NCI-H1092 (cell line): ENCODE measurements at places on chromosomes 12 and 14.

DNA sequence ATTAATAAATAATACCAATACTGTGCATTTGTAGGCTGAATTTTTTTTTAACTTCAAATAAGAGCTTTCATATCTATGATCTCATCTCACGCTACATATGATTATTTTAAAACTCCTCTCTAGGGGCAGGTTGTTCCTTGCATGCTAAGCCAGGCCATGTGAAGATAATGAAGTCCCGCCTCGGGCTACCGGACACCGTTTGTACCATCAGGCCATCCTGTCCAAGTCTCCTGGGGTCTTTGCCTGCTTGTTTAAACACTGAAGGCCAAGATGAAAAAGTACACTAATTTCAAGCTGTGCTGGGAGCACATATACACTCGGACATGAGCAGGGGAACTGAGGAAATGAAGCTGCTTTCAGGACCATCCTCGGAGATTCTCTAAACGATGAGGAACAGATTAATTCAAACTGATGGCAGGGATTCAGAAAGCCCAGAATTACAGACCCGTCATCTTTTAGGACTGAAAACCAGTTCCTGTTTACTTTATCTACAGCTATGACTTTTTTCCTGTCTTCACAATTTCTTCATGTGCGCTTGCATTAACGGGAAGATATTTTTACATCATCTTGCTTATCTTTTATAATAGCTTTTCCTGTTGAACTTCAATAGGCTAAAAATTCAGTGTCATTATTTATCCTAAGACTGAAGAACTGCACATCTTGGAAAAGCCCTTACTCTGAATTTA is 6.3 kb upstream of the ABHD12B start:
- no peak for DNase-seq

GRCh38 chr12:49020441-49020840 is 1.9 kb upstream of the PRKAG1 start:
- DNase-seq = no peak

DNA sequence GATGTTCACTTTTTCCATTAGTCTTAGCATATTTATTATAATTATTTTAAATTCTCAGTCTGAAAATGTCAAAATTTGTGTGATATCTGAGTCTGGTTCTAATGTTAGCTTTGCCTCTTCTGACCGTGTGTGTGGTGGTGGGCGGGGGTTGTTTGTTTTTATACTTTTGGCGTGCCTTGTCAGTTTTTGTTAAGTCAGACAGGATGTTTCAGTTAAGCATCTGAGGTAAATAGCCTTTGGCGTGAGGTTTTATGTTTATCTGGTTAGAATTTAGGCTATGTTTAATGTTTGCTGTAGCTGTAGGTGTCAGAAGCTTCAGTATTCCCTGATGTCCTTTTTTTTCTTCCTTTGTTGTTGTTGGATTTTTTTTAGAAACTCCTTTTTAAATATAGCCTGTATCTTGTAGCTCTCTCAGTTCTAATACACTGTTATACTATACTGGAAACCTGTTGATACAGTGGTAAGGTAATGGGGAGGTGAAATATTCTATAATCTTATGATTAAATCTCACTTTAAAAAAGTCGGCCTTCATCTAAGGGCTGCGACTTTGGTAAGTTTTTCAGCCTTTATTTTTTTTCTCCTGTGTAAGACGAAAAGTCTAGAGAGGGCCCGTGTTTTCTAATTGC is 111.6 kb downstream of the SCAF11 start:
- DNase-seq = no peak

- DNase-seq = peak; percentile 34
These were observed 794 bp downstream of the RCOR1 start for GRCh38 chr14:102593061-102593824.

- no peak for DNase-seq
These were observed 616 bp downstream of the BCL11B start for GRCh38 chr14:99271221-99271941.

DNA sequence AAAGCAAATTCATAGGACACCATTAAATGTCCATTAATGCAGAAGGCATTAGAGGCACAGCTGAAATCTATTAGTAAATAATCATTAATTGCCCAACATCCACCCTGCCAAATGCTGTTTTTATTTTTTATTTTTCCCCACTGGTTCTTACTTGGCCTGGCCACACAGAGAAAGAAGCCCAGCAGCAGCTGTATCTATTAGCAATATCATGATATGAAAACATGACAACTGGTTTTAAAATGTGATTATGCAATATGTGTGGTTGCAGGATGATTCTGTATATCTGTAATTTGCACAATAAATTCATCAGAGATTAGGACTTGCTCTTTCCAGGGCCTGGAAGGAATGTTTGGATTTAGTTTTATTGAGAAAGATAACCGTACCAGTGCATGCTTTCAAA is 44.9 kb downstream of the SIX6 start:
- no peak for DNase-seq

GRCh38 chr12:122486805-122487426 is 13.8 kb downstream of the ZCCHC8 start:
- no peak for DNase-seq

GRCh38 chr12:86985298-86985697 is 729.1 kb upstream of the MGAT4C start:
- no peak for DNase-seq

- no peak for DNase-seq
These were observed 7.5 kb downstream of the PSMC1 start for GRCh38 chr14:90263748-90264449.

GRCh38 chr12:27366621-27367020 is 34.0 kb downstream of the BMAL2 start:
- no peak for DNase-seq

DNA sequence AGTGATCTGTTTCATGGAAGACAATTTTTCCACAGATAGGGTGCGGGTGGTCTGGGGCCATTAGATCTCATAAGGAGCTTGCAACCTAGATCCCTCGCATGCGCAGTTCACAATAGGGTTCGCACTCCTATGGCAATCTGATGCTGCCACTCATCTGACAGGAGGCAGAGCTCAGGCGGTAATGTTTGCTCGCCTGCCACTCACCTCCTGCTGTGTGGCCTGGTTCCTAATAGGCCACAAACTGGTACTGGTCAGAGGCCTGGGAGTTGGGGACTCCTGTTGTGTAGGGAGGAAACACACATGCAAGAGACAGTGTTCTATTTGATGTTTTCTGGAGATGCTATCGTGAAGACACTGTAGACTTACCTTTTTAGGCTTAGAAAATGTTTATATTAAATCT is 77.0 kb upstream of the FGD4 start:
- no peak for DNase-seq

- DNase-seq = peak; percentile 58
These were observed 412.3 kb downstream of the RPS29 start for GRCh38 chr14:49173765-49174373.

DNA sequence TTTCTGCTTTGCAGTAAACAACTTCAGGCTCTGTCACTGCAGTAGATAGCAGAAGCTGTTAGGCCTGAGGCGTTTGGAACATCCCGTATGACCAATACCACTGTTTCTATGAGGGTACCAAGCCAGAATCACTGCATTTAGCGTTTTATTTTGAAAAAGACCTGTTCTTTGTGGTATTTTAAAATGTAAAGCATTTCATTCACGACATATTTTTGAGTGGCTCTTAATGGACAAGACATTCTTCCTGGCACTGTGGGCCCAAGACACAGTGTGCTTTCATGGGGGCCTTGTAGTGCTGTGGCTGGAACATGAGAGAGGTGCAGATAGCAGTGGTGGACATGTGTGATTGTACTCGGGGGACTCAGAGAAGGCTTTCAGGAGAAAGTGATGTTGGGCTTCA is 86.4 kb downstream of the DDX51 start:
- DNase-seq = no peak

DNA sequence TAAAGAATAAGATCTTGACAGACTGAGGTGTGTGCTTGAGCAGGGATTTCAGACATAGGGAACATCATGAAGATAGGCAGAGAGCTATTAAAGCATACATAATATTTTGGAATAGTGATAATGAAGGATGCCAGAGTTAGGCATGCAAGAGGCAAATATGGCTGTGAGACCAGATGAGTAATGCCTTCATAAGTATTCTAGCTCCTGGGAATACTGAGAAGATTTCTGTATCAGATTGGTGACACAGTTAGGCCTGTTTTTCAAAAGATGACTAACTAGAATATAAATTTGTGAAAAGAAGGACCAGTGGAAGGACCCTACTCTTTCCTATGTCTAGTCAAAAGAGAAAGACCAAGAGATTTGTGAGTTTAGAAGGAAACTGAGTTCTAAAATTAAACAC is 108.8 kb downstream of the TXNDC16 start:
- DNase-seq = no peak
